ENCODE measurements at places on chromosomes 3 and 15.

DNA sequence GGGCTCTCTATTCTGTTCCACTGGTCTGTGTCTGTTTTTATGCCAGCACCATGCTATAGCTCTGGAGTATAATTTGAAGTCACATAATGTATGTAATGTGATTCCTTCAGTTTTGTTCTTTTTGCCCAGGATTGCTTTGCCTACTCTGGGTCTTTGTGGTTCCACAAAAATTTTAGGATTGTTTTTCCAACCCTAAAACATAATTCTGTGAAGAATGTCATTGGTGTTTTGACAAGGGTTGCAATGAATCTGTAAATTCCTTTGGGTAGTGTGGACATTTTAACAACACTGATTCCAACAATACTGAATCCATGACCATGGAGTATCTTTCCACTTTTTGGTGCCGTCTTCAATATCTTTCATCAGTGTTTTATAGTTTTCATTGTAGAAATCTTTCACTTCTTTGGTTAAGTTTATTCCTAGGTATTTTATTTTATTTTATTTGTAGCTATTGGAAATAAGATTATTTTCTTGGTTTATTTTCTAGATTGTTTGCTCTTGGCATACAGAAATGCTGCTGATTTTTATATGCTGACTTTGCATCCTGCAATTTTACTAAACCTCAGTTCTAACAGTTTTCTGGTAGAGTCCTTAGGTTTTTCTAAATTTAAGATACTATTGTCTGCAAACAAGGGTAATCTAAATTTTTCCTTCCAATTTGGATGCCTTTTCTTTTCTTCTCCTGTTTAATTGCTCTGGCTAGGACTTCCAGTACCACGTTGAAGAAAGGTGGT, 29.7 kb downstream of the TJP1 start:
- no peak for DNase-seq

- no peak for DNase-seq
Measured at GRCh38 chr15:27683121-27683520, 416.0 kb downstream of the OCA2 start.

DNA sequence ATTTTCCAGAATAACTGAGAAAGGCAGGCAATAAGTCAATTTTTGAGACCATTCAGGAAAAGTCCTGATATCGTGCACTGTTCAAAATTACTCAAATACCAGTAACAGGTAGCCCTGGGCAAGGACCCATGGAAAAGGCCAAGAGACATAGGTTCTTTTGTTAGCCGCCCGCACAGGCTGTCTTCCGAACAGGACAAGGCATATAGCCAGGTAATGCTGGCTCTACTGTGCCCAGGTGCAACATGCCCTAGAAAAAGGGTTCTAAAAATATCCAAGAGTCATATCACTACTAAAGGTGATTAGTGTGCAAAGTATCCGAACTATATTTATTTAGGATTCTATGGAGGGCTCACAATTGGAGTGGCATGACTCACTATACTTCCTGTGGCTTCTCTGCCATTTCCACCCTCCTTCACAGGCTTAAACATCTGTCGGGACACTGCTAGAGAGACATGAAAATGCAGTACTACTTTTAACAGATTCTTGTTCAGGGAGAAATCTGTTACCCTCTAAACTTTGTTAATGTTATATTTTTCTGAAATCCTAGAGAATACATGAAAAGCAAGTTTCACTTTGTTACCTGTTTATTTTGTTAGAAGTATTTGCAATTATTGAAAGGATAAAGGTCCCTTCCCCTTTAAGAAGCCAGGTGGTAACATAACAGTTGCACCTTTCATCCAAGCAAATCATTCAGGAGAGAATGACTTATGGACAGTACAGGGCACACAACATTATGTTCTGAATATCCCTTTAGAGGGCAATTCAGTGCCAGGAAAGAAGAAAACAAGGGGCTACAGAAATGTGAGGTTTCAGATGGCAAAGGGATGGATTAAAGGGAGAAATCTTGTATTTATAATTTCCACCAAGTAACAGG, 293.3 kb upstream of the THBS1 start:
- DNase-seq, result no peak

DNA sequence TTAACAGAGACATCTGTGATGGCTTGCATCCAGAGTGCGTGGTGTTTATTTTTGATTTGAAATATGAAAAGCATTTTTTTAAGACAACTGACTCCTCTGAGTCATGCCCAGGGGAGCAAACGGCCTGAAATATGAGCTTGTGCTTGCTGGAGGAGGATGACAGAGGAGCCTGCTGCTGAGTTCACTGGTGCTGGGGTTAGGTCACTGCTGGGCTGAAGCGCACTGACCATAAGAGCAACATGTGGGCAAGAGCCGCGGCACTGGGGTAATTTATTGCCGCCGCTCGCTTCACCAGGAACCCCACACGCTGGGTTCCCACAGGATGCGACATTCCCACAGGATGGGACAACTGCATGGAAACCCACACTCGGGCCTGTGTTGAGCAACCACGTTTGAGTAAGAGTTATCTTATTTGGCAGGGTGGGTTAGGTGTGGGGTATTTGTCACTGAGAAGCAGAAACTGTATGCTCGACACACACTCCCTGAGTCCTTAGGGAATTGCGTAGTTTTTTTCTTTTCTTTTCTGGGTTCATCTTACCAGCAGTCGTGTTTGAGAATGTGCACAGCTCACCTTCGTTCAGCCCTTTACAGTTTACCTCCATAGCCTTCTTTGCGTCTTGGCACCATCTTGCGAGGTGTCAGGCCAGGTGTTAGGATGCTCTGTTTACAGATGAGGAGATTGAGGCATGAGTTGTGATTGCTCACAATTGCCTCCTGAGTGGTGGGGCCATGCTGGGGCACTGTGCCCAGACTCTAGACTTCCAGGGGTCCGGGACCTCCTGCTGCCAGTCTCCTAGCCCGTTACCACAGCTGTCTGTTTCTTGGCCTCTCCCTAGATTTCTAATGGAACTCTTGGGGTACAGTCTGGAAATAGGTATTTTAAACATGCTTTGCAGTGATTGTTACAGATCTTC, 60.4 kb downstream of the SMAD3 start:
- DNase-seq, result no peak

DNA sequence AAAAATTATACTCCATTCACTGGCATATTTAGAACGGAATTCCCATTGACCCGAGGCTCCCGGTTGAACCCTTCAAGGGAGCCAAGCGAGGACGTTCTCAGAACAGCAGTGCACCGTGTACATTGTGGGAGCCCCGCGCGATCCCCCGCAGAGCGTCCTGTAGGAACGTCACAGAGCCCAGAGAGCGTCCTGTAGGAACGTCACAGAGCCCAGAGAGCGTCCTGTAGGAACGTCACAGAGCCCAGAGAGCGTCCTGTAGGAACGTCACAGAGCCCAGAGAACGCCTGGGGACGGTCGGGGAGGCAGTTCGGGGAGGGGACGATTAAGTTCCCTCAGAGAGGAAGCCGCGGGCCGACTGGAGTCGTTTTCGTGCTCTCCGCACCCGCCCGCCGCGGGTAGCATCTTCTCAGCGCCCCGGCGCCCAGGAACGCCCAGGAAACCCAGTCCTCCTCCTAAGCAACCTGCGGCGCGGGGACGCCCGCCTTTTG, 506 bp upstream of the ATP1B3 start:
- no peak for DNase-seq

DNA sequence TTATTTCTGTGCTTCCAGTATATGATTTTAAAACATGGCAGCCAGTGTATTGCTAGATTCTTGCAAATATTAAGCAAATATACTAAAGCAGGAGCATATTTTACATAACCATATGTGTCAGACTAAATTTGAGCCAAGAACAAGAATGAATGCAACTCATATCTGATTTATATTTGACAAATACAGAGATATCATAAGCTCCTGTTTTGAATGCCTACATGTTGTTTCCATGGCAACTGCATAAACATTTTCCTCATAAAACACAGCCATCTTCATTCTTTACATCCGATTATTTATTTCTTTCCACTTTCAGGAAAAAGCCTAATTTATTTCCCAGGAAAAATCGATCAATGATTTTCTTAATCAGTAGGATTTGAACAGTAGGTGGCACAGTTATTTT, 172.2 kb upstream of the TSPAN3 start:
- DNase-seq, result no peak

DNA sequence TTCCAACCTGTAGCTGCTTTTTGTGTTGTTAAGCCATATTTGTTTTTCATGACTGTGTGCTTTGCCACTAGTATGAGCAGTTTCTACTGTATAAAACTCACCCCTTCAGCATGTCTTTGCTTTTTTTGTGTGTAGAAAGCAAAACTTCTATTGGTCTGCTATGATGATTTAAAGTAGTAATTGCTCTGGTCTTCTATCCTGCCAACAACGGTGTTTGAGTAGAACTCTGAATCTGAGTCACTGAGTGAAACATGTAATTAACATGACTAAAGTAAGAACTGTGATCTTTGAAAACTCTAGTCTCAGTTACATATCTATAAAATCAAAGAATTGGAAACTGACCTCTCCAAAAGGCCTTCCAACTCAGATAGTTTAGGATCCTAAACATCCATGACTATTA, 133.6 kb downstream of the TPRG1 start:
- DNase-seq, result no peak

- DNase-seq, result no peak
Measured at GRCh38 chr3:181933052-181933618, 221.4 kb downstream of the SOX2 start.

- no peak for DNase-seq
Measured at GRCh38 chr3:123805504-123805903, 78.6 kb downstream of the MYLK start.

DNA sequence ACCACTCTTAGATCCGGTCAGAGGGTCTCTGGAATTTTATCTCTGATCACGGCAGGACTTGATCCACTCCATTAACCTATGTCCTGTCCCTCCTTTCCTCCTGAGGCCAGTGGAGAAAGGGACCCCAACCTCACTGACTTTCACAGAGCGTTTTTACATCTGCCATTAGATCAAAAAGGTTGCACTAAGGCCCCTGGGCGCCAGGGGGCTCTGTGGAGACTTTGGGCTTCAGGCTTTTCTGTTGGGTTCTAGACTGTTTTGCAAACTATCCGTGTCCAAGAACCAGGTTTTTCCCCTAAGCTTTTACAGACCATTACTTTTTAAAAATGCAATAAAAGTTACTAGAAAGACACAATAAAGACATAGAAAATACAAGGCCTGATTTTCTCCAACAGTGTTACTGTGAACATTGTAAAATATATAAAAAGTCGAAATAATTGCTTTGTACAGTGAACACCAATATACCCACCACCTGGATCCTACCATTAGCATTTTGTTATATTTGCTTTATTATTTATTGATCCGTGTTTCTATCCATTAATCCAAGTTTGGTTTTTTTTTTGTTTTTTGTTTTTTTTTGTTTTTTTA, 159.7 kb downstream of the POLR2M start:
- DNase-seq, result peak; percentile 51

DNA sequence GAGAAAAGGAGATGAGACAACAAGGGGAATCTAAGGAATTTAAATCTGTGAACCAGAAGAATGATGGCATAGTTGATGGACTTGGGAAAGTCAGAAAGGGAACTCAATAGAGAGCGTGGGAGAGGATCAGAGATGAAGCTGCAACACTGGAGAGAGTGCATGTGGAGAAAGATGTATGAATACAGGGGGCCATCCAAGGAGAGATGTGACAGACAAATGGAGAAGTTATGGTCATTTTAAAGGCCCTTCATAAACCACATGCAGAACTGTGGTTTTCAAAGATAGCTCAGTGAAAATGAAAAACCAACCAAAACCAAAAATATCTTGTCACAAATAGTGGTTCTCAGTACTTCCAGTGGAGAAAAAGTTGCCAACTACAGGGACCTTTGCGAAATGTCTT, 265.2 kb downstream of the SUCLG2 start:
- DNase-seq, result no peak

DNA sequence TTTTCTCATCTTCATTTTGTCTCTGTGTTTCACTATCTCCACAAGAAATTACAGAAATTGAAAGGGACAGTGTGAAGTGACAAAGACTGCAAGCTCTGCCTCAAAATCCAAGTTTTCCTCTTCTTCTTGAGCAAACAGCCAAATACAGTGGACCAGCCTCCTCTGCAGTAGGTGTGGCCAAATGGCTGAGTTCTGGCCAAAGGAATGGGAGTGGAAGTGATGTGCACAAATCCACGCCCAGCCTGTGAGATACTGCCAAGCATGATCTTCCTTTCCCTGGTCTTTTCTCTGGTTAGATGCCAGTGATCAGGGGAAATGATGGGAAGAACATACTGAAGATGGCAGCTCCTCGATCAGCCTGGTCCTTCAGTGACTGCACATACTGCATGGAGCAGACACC, 111.0 kb upstream of the CPNE4 start:
- DNase-seq, result no peak

DNA sequence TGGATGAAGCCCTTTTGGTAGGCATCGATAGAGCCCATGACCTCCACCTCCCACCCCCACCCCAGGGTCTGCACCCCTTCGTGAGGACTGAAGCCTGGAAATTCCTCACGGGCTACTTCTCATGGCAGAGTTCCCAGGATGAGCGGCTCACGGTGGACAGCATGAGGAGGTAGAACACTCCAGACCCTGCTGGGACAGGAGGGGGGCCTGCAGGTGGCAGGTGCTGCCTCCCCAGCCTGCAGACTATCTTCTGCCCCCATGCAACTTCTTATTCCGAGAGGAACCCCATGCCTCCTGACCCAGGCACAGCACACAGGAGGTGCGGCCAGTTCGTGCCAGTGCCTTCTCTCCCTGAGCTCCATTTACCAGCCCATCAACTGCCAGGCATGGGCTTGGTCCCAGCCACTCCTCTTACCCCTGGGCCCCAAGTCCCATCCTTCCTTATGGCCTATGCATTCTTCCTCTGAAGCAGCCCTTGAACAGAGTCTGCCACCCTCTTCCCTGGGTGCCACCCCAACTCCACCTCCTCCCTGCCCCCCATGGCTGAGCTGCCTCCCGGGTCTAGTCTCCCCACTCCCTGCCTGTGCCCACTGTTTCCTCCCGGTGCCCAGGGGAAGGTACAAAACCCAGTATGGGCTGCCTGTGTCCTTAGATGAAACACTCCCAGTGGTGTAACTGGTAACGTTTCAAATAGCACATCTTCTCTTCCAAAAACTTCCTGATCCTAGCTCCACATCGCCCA, 8.4 kb downstream of the TBC1D21 start:
- DNase-seq, result no peak

GRCh38 chr3:39754549-39754948, 54.9 kb upstream of the MYRIP start:
- no peak for DNase-seq

GRCh38 chr15:80992006-80992405, 2.4 kb upstream of the MESD start:
- no peak for DNase-seq

DNA sequence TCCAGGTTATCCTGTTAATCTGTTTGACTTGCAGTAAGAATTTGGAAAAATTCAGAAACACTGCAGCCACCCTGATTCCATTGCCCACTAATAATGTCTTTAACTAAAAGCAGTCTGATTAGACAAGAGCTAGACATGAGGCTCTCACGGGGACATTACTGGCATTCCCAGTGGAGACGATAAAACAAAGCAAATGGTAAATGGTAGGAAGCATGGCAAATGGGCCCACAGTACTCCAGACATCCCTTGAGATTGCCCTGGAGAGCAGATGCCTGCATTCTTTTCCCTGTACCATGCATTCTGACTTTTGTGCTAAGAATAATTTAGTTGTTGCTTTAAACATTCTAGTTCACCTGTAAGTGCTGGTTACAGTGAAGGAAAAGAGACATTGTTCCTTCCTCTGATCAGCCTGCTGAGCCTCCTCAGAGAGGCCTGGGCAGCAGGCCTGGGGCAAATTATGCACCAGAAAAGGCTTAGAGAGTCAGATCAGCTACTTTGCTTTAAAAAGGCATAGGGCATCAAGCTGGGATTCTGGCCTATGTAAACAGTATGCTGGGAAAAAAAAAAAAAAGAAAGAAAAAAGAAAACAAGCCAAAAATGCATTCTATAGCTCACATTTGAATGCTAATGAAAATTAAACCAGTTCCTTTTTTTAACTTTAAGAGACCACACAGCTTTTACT, 204.6 kb downstream of the GABRG3 start:
- no peak for DNase-seq
